ENCODE measurements at places on chromosomes 1 and 21. TPM values are rescaled to one million over a fixed set of nuclear protein-coding genes. Genes with fewer than 3 reads are reported as not detected.

DNA sequence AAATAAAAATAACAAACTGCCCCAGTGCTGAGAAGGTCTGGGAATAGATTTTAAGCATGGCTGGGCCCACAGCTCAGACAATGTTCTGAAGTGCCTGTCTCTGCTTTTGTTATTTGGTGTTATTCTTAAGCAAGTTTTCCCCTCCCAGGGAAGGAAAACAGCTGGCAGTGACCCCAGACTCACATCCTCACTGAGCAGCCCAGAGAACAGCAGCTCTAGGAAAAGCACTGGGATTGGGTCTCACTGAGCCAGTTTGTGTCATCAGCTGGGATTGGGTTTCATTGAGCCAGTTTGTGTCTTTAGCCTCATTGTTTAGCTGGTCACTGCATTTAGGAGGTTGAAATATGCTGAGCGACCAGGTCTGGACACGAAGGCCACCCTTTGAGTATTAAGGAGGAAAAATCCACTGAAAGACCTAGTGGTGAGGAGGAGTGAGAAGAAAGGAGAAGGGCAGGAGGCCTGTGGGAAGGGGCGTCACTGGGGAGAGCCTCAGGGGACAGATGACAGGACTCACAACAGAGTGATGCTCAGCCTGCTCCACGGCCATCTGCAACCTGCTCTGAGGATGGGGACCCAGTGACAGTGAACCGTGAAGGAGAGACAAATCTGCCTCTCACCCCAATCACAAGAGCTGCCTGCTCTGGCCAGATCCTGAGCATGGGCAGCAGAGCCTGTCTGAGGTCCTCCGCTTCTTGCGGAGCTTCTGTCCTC, 103.8 kb downstream of the TOMM20 start:
- no peak for DNase-seq

DNA sequence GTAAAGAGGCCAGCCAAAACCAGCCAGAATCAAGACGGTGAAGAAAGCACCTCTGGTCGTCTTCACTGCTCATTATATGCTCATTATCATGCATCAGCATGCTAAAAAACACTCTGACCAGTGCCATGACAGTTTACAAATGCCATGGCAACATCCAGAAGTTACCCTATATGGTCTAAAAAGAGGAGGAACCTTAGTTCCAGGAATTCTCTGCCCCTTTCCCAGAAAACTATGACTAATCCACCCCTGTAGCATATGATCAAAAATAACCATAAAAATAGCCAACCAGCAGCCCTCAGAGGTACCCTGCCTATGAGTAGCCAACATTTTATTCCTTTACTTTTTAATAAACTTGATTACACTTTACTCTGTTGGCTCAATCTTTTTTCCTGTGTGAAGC, 34.2 kb upstream of the PBX1 start:
- DNase-seq, result no peak

The COL16A1 gene
- 0.89 TPM for total RNA-seq

The CYP4A22 gene
- total RNA-seq, result not detected

The PACC1 gene
- total RNA-seq, result 14.9 TPM

- DNase-seq, result no peak
These were observed 245.4 kb downstream of the PBX1 start for GRCh38 chr1:164804366-164804765.

GRCh38 chr1:59177756-59178155, 119.1 kb upstream of the FGGY start:
- DNase-seq, result no peak

The PAQR7 gene
- 5.4 TPM for total RNA-seq

- no peak for DNase-seq
These were observed 16.8 kb downstream of the CR2 start for GRCh38 chr1:207470927-207471326.

The PTPRC gene
- 181 TPM for total RNA-seq

DNA sequence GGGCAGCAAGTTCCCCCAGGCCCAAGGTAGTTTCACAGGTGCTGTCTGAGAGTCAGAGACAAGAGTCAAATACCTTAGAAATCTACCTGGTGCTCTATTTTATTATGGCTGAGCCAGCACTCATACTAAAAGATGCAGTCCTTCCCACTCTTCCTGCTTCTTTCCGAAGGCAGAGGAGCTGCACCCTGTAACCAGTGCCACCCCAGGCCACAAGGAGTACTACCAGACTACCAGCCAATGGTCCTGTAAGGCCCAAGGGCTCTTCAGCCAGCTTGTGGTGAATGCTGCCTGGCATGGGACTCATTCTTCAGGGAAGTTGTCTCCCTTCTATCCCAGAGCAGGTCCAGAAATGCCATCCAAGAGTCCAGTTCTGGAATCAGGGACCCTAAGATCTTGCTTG, 203.8 kb upstream of the DUSP10 start:
- no peak for DNase-seq

DNA sequence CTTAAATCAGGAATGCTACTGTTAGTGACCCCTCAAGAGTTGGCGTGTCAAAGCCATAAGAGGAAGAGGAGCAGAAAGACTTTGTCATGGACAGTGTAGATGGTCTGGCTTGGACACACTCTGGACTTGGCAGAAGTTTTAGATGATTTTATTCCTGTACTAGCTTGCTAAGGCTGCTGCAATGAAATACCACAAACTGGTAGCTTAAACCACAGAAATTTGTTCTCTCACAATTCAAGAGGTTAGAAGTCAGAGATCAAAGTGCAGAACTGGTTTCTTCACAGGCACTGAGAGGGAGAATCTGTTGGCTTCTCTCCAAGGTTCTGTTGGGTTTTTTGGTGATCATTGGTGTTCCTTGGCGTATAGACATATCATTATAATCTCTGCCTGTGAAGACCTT, 869.8 kb upstream of the B3GALT2 start:
- no peak for DNase-seq

DNA sequence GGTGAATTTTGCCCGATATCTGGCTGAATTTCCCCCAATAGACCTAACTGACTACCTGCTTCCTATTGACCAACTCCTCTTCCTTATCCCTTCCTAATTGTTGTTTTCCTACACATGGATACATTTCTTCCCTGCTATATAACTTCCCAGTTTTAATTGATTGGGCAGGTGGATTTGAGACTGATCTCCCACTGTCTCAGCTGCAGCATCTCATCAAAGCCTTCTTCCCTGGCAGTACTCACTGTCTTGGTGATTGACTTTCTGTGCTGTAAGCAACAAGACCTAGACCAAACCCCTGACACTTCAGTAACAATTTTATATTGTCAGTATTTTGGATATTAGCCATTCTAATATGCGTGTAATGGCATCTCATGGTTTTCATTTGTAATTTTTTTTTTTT, 11.3 kb upstream of the PLA2G2A start:
- DNase-seq, result no peak

DNA sequence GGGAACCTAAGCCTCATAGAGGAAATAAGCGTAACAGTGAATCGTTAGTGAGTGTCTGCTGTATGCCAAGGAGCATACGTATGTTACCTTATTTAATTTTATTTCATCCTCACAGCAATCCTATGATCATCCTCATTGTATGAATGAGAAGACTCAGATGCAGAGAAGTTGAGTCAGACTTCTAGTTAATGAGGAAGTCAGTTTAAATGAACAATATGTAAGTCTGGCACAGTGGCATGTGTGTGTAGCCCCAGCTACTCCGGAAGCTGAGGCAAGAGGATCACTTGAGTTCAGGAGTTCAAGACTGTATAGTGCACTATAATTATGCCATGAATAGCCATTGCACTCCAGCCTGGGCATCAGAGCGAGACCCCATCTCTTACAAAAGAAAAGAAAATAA, 148.0 kb downstream of the ZZZ3 start:
- DNase-seq, result no peak

GRCh38 chr1:110538075-110538474, 19.1 kb upstream of the KCNA10 start:
- DNase-seq, result no peak

- DNase-seq, result no peak
These were observed 178.2 kb downstream of the ADGRL2 start for GRCh38 chr1:81978945-81979344.

The TRAF3IP3 gene
- total RNA-seq, result 85.2 TPM

- peak; percentile 53 for DNase-seq
These were observed at the start of gene MEX3A for GRCh38 chr1:156082309-156083091. Gene MEX3A, minus strand, starts transcription at chr1:156082465. Its CDS starts 467 bp downstream, at chr1:156081998.

DNA sequence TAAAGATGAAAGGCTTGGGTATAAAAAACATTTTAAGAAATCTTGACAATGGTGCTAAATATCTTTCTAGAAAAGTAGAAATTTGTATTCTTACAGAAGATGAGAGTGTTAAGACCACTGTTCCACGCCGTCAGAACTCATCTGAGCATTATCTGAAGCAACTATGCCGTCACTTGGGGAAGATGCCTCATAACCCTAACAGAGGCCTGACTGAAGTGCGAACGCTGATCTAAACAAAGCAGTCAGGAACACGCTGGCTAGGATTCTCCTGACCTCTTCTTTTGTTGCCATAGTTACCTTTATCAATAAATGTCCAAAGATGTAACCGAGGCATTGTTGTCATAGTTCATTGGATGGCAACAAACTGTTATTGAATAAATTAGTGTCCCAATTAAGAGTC, 612.4 kb downstream of the LTN1 start:
- no peak for DNase-seq

GRCh38 chr1:41110736-41111135, 89.2 kb upstream of the SLFNL1 start:
- DNase-seq, result no peak

The KCNA3 gene
- 32.3 TPM for total RNA-seq

DNA sequence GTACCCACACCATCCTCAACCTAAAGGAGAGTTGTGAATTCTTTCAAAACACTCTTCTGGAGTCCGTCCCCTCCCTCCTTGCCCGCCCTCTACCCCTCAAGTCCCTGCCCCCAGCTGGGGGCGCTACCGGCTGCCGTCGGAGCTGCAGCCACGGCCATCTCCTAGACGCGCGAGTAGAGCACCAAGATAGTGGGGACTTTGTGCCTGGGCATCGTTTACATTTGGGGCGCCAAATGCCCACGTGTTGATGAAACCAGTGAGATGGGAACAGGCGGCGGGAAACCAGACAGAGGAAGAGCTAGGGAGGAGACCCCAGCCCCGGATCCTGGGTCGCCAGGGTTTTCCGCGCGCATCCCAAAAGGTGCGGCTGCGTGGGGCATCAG, 638 bp upstream of the OLIG2 start:
- no peak for DNase-seq

GRCh38 chr21:27564684-27565301, 597.9 kb upstream of the ADAMTS5 start:
- DNase-seq, result no peak

- DNase-seq, result no peak
These were observed 390.5 kb downstream of the PLPP3 start for GRCh38 chr1:56188855-56189254.

GRCh38 chr1:94805912-94806311, 14.2 kb upstream of the SLC44A3 start:
- DNase-seq, result peak; percentile 27

GRCh38 chr1:196105901-196106300, 502.3 kb downstream of the KCNT2 start:
- DNase-seq, result no peak

DNA sequence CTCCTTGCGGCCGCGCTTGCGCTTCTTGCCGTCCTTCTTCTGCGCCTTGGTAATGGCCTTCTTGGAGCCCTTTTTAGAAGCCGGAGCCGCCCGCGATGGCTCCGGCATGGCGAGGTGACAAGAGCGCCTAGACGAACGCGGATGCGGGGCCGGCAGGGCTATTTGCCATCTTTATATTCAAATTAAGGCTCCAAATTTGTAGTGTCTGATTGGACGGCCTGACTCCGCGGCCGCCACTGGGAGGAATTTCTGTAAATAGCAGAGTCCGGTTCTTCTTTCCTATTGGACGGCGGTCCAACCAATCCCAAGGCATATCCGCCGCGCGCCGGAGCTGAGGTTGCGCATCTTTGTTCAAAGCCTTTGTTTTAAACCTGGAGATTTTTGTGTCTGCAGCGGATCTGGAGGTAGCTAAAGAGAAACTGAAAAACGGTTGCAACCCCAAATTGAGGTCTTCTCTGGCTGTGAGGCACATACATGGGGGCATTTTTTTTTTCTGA, 22.6 kb upstream of the RNF187 start:
- peak; percentile 78 for DNase-seq

The NEK2 gene
- 2.0 TPM for total RNA-seq

GRCh38 chr1:101247404-101248287, 10.8 kb downstream of the S1PR1 start:
- no peak for DNase-seq

DNA sequence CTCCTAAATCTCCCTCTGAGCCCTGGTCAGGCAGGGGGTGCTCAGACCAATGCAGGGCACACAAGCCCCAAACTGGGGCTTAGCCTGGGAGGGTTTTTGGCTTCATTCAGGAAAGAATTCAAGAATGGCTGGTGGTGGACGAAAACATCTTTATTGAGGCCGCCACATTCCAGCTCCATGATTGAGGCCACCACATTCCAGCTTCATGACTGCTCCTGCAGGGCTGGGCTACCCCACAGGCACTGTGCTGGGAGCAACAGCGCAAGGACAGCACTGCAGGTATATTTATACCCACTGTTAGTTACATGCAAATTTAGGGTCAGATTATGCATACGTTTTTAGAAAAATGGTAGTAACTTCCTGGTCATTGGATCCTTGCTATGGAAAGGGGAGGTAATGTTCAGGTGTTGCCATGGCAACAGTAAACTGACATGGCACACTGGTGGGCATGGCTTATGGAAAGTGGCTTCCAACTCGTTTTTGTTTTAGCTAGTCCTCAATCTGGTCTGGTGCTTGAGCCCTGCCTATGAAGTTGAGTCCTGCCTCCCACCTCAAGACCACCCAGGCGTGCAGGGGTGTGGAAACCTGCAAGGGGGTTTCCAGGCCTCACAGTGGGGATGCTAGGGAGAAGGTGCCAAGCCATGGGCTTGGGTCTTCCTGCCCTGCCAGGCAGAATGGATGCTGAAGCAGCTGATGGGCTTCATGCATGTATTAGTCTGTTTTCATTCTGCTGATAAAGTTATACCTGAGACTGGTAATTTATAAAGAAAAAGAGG, 348.7 kb upstream of the AJAP1 start:
- DNase-seq, result no peak

The MORN1 gene
- 7.0 TPM for total RNA-seq

- DNase-seq, result no peak
These were observed 35.2 kb upstream of the FASLG start for GRCh38 chr1:172623748-172624147.

GRCh38 chr1:35726450-35727433, 8.1 kb upstream of the C1orf216 start:
- peak; percentile 47 for DNase-seq

DNA sequence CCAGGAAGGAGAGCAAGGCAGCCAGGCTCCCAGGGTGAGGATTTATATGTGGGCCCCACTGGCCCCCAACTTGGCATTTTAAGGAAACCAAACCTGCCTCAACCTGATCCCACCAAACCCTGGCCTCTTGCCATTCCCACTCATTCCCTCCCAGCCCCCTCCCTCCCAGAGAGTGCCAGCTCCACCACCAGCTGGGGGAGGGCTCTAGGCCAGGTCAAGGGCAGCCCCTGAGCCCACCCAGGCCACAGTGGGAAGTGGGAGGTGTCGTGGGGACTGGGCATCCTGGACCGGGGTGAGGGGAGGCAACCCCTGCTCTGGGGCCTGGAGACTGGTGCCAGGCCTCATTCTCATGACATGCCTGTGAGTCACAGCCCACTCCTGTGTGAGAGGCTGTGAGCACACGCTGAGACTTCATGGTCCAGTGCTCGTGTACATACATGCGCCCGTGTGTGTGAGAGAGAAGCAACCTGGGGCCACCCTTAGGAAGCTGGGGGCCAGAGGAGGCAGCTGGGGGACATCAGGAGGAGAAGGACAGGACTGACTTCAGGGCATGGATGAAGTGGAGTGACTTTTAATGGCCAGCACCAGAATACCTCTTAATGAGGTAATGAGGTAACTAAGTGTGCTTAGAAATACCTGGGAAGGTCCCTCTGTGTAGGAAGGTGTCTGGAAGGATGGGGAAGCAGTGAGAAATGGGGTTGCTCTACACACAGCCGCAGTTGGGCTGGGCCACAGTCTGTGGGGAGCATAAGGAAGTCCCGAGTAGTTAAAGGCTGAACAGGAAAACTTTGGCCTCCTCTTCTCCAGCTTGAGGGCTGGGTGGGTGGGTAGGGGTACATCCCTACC, at the start of gene S100A2:
TSS of gene S100A2 (minus strand) at position 316 of the 846 bp plus-strand sequence. CDS start 1,967 bp downstream, outside the sequence.
- DNase-seq, result peak; percentile 42
